Choroid plexus epithelial cell (primary cell): ENCODE measurements at places on chromosomes 4 and X.

DNA sequence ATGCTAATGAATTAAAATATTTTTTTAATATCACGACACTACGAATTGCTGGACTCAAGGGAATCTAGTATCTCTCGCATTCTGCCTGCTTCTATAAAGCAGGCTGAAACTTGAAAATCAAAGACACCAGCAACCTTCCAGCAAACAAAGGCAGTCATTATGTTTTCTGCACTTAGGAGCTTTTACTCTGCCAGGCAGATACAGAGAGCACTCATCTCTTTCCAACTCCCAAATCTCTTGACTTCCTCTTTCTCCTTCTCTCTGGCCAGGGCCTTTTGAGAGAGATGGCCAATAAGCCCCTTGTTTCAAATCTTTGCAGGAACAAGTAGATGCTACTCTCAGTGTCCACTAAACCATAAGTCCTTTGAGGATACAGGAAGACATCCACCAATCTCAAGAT, 95.2 kb upstream of the KLF3 start:
- DNase-seq: no peak

GRCh38 chr4:73764513-73764912, 24.1 kb downstream of the CXCL8 start:
- DNase-seq: peak; percentile 78

DNA sequence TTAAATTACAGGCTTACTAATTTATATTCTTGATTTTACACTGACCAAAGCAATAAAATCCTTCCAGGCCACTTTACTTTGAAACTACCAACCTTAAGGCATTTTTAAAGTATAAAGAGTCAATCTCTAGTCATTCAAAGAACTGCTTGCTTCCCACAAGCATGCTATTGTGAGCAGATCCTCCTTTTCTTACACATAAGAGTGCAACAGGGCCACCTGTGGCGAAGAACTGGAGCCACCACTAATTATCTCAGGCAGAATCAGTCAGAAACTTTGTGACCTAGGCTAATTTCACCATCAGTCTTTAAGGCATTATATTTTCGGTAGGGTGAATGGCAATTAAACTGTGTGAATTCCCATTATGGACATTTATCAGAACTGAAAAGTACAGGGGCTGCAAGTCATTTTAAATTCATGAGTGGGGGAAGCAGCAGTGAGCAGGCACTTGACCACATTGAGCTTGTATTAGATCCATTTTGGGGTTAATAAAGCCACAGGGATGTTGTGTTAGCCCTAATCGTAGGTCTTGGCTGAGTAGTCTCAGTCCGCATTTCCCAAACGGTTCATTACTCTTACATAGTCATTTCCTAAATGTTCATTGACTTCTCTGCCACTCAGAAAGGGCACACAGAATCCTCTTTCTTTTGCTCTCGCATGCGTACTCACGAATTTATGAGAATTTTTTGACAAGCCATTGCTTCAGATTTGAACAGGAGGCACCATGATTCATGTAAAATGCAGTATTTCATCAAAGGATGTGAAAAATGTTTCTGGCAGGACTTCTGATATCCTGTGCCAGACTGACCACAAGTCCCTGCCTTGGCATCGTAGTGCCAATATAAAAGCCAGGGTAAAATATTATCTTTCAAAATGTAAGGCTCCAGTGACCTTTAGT, 39.8 kb downstream of the NPY2R start:
- DNase-seq: no peak

GRCh38 chr4:23001478-23001877, 308.7 kb downstream of the GBA3 start:
- no peak for DNase-seq

DNA sequence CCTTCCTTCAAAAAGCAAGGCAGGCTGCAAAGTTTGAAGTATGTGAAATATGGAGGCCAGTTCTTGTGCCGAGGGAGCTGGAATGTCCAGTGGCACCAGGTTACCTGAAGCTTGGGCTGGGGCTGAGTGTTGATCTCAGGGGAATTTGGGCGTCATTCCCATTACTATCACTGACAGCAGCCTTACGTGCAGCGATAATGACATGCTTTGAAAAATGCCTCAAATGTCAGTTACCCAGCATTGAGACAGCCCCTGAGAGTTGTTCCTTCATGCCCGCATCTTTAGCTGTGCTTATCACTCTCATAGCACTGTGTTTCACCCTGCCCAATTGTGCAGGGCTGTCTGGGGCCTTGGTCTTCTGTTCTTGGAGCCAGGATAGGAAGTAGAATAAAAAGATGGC, 27.4 kb downstream of the SLC16A2 start:
- no peak for DNase-seq

DNA sequence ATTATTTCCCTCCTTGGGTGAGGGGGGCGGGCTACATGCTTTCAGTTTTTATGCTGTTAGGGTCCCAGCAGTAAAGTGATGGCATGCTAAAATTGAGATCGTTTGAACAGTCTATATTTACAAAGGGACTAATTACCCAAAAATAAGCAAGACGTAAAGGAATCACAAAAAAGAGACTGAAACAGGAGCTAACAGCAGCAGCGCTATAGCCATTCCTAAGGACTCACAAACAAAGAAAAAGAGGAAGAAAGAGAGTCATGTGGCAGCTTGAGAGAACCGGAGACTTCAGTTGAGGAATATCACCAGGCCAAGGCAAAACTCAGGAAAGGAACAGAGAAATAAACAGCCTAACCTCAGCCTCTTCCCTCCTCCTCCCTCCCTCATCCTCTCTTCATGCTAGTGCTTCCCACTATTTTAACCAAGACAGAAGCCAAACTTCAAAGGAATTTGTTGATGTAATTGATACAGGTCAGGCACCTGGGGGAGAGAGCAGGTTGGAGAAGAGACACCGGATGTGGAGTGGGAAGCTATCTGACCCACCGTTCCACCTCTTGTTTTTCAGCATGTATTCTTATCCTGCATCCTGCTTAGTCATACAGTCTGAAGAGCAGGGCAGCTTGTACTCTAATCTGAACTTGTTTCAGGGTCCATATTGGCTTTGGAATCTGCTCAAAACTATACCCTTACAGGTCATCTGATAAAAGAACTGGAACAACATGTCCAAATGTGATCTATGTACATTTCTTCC, 383.7 kb downstream of the NAF1 start:
- peak; percentile 94 for DNase-seq

- DNase-seq: no peak
Measured at GRCh38 chr4:36174570-36174969, 69.7 kb downstream of the ARAP2 start.

GRCh38 chr4:143336781-143337599, at the start of gene GAB1:
GAB1 (plus strand) TSS chr4:143336876; CDS start chr4:143337189, 313 bp downstream.
- peak; percentile 78 for DNase-seq

DNA sequence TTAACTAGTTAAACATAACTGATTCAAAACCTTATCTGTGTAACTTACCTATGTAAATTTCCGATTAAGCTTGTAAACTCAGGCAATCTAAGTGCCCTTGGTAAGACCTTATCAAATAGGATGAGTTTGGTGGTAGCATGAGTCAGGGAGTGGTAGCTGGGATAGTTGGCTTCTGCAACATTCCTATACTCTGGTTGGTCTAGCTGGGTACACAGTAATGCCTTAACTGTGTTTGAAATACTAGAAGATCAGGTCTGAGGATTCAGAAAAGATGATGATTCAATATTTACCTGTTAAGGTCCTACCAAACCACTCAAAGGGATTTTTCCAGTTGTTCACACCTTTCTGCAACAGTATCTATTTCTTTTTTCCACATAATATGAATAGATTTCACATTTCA, 5.3 kb downstream of the YIPF7 start:
- no peak for DNase-seq

DNA sequence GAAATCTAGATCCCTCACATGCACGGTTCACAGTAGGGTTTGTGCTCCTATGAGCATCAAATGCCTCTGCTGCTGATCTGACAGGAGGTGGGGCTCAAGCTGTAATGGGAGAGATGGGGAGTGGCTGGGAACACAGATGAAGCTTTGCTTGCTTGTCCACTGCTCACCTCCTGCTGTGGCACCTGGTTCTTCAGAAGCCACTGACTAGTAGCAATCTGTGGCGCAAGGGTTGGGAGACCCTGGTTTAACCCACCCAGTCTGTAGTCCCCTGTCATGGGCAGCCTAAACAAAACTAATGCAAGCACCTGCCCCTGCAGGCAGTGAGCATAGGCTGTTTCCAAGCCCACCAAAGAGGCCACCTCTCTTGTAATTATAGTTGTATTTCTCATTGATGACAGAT, 116.6 kb downstream of the SHOX start:
- DNase-seq: no peak

DNA sequence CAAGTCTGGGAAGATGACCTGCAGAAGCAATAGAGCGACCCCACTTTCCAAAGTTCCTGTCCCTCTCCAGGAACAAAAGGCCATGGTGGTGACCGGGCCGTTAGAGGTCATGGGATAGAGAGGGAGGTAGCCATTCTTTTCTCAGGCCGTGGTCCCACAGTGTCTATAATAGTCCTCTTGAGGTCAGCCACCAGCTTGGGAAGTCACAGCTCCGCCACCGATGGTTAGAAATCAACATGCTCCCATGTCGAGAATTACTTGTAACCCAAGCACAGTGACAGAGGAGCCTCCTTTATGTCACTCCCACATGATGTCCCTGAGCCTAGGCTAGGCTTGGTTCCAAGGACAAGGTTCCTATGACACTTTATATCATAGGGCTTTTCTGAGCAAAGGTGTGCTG, 48.3 kb upstream of the CBR4 start:
- DNase-seq: no peak

- DNase-seq: peak; percentile 21
Measured at GRCh38 chr4:89290727-89291516, 16.7 kb downstream of the GPRIN3 start.

DNA sequence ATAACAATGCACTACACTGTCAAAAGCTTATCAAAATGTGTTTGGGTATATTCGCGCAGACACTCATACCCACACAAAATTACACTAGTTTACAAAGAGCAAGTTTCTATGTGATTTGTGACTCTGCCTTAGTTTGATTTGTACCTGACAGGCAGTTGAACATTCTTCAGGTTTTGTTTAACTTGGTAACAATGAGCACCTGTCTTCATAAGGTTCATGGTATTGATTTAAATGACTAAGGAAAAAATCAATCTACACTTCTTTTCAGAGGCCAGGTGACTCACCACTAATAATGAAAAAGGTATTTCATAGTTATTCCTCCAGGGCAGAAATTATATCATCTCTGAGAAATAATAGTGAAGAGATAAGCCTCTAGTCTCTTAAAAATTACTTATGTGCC, 1114.6 kb upstream of the AGA start:
- no peak for DNase-seq

DNA sequence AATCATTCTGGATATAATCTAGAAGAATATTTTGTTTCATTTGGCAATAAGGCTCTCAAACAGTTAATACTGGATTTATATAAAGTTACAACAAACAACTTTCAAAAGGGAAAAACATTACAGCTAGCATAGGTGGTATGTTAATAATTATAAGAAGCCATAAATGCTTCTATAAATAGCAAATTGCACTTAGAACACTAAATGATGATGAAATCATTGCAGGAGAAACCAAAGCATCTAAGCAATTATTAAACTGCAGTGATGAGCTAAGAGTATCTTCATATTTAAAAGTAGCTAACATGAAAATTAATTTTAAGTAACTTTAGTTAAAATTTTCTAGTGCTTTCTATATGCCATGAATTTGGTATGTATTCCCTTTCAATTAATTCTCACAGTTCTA, 189.5 kb downstream of the CENPC start:
- no peak for DNase-seq

DNA sequence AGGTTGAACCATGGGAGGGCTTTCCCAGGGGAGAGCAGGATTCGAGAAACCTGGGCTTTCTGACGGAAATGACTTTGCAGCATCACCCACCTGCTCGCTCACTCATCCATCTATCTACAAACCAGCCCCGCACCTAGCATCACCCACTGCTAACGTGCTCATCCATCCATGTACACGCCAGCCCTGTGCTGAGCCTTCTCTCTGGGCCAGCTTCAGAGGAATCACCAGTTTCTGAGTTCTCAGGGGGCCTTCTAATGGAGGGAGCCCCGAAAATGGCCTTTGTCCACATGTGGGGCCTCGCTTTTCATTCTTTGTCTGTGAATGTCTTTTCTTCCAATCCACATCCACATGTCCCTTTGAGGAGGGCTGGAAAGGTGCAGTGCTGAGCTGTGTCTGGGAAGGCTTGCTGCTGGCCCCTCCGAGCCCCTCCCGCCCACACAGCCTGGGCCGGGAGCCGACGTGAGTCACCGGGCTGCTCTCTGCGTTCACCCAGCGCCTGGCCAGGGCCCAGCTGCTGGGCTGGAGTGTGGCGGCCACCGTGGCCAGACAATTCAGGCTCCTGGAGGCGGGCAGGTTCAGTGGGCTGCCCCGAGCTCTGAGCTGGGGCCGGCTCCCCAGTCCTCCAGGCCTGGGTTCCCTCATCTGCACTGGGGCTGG, 14.7 kb downstream of the SORCS2 start:
- peak; percentile 88 for DNase-seq

- DNase-seq: no peak
Measured at GRCh38 chr4:1091561-1091995, 21.8 kb downstream of the RNF212 start.

GRCh38 chr4:120622601-120623000, 299.9 kb downstream of the PRDM5 start:
- no peak for DNase-seq
